Pericardium fibroblast (primary cell): ENCODE measurements at places on chromosomes 2 and 18. TPM values are rescaled to one million over a fixed set of nuclear protein-coding genes. Genes with fewer than 3 reads are reported as not detected.

LBH gene
- total RNA-seq, result 38.1 and 155 TPM in 2 replicates

RASGRP3 gene
- 0.35 and 13.1 TPM in 2 replicates for total RNA-seq

KYNU gene
- not detected in 2 replicates for total RNA-seq

PRSS56 gene
- total RNA-seq, result not detected in 2 replicates

CYP1B1 gene
- 22.1 and 134 TPM in 2 replicates for total RNA-seq

DPYSL5 gene
- total RNA-seq, result 0.26 TPM in 1 of 2 replicates, not detected in the other

REG3G gene
- not detected in 2 replicates for total RNA-seq

NFU1 gene
- total RNA-seq, result 38.1 and 41.1 TPM in 2 replicates

TEX44 gene
- total RNA-seq, result not detected in 2 replicates

CDH20 gene
- 0.43 and 2.9 TPM in 2 replicates for total RNA-seq
